ENCODE measurements at places on chromosomes 7 and 10.
A peak's percentile ranks its signal among the peaks of the same experiment; 100 is the strongest.

- DNase-seq = no peak
These were observed 223.1 kb downstream of the REEP3 start for GRCh38 chr10:63744060-63744941.

GRCh38 chr7:128934361-128935341 lies 3.1 kb upstream of the IRF5 start:
- no peak for DNase-seq

- no peak for DNase-seq
These were observed 257.6 kb upstream of the LRGUK start for GRCh38 chr7:133869556-133869955.

DNA sequence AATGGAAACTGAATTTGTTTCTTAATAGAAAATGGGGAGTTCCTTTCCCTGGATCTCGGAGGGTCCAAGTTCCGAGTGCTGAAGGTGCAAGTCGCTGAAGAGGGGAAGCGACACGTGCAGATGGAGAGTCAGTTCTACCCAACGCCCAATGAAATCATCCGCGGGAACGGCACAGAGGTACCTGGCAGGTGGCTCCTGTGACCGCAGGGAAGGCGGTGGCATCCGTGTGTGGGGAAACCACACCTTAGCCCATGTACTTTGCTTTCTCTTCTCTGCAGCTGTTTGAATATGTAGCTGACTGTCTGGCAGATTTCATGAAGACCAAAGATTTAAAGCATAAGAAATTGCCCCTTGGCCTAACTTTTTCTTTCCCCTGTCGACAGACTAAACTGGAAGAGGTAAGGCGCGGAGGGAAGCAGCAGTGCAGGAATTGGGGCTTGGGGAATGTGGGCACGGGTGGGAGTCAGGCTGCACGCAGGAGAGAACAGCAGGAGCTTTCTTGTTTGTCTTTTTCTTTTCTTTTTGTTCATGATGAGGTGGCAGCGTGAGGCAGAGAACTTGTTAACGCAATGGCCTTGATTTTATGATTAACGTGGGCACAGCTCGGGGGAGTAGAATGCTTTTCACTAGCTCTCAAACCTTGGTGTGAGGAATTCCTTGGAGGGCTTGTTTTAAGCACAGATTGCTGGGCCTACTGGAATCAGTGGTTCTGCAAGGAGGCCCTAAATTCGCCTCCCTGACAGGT lies 12.8 kb downstream of the HKDC1 start:
- peak; percentile 54 for DNase-seq

DNA sequence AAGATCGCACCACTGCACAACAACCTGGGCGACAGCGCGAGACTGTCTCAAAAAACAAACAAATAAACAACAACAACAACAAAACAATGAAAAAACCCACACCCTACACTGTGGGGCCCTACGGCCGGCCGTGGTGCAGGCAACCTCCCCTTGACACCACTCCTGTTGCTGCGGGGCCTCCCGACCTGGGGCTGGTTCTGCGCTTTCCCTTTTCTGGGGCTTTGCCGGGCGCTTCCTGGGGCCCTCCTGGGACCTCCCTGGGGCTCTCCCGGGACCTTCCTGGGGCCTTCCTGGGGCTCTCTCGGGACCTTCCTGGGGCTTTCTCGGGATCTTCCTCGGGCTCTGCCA lies 46.6 kb downstream of the INSIG1 start:
- no peak for DNase-seq

GRCh38 chr10:586151-586550 lies 103.3 kb downstream of the DIP2C start:
- DNase-seq = no peak

DNA sequence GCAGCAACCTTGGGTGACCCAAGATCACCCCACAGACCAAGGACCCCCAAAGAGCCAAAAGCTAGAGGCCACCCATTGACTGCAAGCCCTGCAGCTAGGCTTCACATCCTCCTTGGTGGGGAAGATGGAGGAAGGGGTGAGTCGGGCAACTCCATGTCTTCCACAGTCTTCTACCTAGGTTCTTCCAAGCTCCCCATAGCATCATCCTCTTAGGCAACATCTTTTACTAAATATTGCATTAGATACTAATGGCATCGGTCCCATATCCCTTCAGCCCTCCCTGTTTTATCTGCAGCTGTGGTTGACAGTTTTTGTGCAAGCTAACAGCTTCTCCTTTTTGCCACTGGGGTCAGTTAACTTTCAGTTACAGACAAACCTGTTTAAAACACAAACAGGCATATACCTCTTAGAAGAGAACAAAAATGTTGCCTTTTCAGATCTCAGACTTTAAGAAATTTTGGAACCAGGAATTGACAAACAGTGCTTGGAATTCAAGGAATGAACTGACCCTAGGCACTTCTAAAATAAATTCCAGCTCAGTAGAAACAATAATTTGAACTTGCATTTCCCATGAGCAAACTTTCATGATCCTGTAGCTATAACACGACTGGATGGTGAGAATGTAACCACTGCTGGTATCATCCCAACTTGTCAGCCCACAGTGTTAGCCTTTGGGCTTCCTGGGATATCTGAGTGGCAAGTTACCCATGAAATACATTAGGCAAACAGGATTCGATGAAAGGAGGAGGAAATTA lies 33.9 kb upstream of the MSMB start:
- no peak for DNase-seq

GRCh38 chr7:155490697-155491628 lies 33.0 kb downstream of the EN2 start:
- peak; percentile 17 for DNase-seq

GRCh38 chr10:77554996-77555397 lies 82.6 kb downstream of the KCNMA1 start:
- DNase-seq = no peak

GRCh38 chr7:3065724-3066143 lies 22.1 kb upstream of the CARD11 start:
- DNase-seq = peak; percentile 51

- no peak for DNase-seq
These were observed 15.1 kb upstream of the GET4 start for GRCh38 chr7:861222-861621.

- no peak for DNase-seq
These were observed 628.7 kb downstream of the TYW1 start for GRCh38 chr7:67625257-67625737.

DNA sequence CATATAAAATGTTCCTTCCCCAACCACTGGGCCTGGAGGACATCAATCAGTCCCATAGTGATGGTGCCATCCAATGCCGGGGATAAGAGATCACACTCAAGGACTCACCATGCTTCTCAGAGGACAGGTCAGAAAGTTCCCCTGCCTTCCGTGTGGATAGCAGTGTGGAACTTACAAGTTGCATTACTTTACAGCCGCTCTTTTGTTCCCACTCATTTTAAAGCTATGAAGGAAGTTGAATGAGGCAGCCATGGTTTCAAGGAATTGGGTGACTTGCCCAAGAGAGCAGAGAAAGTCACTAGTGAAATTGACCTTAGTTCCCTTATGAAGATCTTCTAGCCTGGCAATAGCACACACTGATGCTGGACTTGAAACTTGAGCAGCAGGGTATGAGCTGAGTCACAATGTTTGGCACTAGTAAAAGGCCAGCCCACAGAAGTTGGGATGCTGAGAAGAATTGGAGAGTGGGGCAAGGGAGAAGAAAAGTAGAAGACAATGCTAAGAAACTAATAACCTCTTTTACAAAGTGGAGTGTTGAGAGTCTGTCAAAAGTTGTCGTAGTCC lies 78.7 kb downstream of the CXCL12 start:
- no peak for DNase-seq

GRCh38 chr10:117609796-117610170 lies 67.2 kb downstream of the EMX2 start:
- no peak for DNase-seq

- no peak for DNase-seq
These were observed 85.5 kb downstream of the TAF3 start for GRCh38 chr10:7903851-7904250.

- DNase-seq = no peak
These were observed 167.9 kb downstream of the CUX1 start for GRCh38 chr7:101985057-101985902.

GRCh38 chr10:63236113-63236935 lies 103.2 kb downstream of the NRBF2 start:
- DNase-seq = no peak

DNA sequence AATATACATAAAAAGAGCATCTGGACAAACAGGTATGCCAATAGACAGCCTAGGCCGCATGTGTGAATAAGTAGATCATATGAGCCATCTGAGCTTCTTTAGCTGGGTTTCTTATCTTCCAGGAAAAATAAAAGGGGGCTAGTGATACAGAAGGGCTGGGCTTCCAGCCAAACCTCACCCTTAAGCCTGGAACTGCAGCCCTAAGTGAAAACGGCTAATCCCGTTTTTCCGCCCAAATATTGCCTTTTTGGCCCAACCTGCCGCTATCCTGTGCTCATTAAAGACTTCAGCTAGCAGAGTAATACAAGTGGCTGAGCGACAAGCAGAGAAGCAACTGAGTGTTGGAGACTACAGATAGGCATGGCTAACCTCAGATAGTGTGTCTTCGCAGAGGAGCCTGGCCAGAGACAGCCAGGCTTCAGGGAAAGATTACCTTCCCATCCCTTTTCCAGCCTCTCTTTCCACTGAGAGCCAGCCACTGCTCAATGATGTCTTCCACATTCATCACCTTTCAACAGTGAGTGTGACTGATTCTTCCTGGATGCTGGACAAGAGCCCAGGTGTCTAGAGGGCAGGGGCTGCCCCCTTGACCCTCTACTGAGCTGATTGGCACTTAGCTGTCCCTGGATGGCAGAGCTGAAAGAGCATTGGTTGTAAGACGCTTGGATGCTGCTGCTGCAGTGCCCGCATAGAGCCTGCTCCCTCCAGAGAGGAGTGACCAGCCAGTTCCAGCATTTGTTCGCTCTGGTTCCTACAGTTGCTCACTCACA lies 108.9 kb downstream of the ITGB8 start:
- no peak for DNase-seq

- DNase-seq = no peak
These were observed 589 bp downstream of the ZNF488 start for GRCh38 chr10:47383261-47384147.

GRCh38 chr7:29866490-29866930 lies 60.2 kb downstream of the WIPF3 start:
- no peak for DNase-seq

GRCh38 chr10:1516492-1517165 lies 220.7 kb downstream of the ADARB2 start:
- DNase-seq = no peak
